ENCODE measurements at places on chromosomes 16 and 17.

GRCh38 chr16:1978476-1979120, 2.7 kb downstream of the NOXO1 start:
- no peak for DNase-seq

DNA sequence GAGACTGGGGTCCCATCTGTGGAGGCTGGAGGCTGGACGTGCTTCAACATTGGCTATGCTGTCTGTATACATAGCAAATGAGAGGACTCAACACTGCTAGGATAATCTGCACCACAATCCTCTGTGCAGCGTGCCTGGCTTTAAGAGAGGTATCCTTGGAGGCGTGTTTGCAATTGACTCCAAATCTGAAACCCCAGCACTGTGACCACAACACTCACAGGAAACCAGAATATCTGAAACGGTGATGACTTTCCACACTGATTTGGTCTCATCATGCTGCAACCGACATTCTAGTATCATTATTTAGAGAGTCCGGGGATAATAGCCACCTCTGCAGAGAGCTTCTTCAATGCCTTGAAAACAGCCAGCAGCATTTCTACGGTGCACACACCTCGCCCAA, 35.1 kb downstream of the TLE7 start:
- DNase-seq = no peak

DNA sequence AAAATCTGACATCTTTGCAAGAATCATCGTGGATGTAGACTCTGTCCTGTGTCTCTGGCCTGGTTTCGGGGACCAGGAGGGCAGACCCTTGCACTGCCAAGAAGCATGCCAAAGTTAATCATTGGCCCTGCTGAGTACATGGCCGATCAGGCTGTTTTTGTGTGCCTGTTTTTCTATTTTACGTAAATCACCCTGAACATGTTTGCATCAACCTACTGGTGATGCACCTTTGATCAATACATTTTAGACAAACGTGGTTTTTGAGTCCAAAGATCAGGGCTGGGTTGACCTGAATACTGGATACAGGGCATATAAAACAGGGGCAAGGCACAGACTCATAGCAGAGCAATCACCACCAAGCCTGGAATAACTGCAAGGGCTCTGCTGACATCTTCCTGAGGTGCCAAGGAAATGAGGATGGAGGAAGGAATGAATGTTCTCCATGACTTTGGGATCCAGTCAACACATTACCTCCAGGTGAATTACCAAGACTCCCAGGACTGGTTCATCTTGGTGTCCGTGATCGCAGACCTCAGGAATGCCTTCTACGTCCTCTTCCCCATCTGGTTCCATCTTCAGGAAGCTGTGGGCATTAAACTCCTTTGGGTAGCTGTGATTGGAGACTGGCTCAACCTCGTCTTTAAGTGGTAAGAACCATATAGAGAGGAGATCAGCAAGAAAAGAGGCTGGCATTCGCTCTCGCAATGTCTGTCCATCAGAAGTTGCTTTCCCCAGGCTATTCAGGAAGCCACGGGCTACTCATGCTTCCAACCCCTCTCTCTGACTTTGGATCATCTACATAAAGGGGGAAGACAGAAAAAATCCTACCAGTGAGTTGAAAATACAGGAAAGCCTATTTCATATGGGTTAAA, at the start of gene G6PC1:
G6PC1 (plus strand) TSS at position 340 of the 872 bp plus-strand sequence; CDS start at position 418, 78 bp downstream.
- DNase-seq = no peak

DNA sequence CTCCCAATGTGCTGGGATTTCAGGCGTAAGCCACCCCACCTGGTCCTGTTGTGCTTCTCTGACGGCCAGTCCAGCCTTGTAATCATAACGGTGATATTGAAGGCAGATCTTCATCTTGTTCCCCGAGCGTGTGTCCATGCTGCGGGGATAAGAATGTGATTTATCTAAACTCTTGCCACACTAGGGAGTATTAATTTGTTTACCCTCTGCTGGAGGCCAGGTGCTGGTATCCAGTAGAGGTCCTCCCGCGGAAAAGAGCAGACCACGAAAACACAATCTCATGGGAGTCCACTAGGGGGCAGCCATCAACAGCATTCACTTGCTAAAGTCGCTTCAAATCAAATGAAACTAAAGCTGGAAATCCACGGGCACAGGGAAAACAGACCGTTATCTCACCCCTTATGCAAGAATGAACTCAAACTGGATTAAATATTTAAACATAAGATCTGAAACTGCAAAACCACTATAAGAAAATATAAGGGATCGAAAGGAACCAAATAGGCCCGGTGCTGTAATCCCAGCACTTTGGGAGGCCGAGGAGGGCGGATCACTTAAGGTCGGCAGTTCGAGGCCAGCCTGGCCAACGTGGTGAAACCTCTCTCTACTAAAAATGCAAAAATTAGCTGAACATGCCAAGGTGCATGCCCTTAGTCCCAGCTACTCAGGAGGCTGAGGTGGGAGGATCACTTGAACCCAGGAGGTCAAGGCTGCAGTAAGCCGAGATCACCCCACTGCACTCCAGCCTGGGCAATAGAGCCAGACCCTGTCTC, 22.3 kb upstream of the RBBP6 start:
- peak; percentile 38 for DNase-seq

GRCh38 chr16:48608871-48609651, 919 bp downstream of the N4BP1 start:
- DNase-seq = no peak

Data from GM12878 (cell line).